Activated CD4-positive, alpha-beta memory T cell treated with anti-CD3 and anti-CD28 coated beads for 36 hours (primary cell): ENCODE measurements at places on chromosomes 2 and 18. TPM values are rescaled to one million over a fixed set of nuclear protein-coding genes. Genes with fewer than 3 reads are reported as not detected.

- H3K4me1 ChIP-seq, result no peaks in the 10 kb centered on the region
- peaks cover 9% of the 10 kb centered on the region for H3K27me3 ChIP-seq
- no peak for DNase-seq
- no peaks in the 10 kb centered on the region for H3K36me3 ChIP-seq
- H3K27ac ChIP-seq, result no peak overlapping the region
Observed at GRCh38 chr2:17620841-17621240, 80.3 kb downstream of the VSNL1 start.

GRCh38 chr2:18325118-18325517 lies 235.3 kb downstream of the RDH14 start:
- no peaks in the 10 kb centered on the region for H3K27me3 ChIP-seq
- no peak overlapping the region for H3K4me3 ChIP-seq
- H3K27ac ChIP-seq, result no peak overlapping the region
- no peaks in the 10 kb centered on the region for H3K36me3 ChIP-seq
- DNase-seq, result no peak
- no peaks in the 10 kb centered on the region for H3K4me1 ChIP-seq

The TMEFF2 gene
- total RNA-seq, result not detected

DNA sequence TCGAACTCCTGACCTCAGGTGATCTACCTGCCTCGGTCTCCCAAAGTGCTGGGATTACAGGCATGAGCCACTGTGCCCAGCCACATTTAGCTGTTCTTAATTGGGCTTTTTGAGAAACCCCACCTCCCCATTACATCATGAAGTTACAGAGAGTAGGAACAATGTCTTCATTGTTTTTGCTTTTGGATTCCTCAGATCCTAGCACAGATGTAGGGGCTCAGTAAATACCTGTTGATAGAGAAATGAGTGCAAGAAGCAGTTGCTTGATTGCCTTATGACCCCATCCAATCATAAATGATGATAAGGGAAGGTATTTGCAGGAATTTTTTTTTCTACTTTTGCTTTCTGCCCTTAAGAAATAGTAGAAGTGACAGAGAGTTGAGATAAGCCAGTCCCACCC lies 25.4 kb downstream of the GREB1L start:
- H3K27ac ChIP-seq, result no peak overlapping the region
- DNase-seq, result no peak
- H3K4me1 ChIP-seq, result no peaks in the 10 kb centered on the region
- no peaks in the 10 kb centered on the region for H3K36me3 ChIP-seq
- H3K27me3 ChIP-seq, result peaks cover 1% of the 10 kb centered on the region

The OXER1 gene
- not detected for total RNA-seq

GRCh38 chr2:144382849-144383248 lies 137.1 kb downstream of the ZEB2 start:
- no peak for DNase-seq
- H3K27ac ChIP-seq, result no peak overlapping the region
- peaks cover 6% of the 10 kb centered on the region for H3K27me3 ChIP-seq
- H3K4me3 ChIP-seq, result no peak overlapping the region
- H3K4me1 ChIP-seq, result peaks cover 29% of the 10 kb centered on the region

- no peak overlapping the region for H3K27ac ChIP-seq
- no peak overlapping the region for H3K4me3 ChIP-seq
- DNase-seq, result no peak
- H3K27me3 ChIP-seq, result peaks cover 7% of the 10 kb centered on the region
Observed at GRCh38 chr2:26575836-26576564, 65.2 kb downstream of the CIB4 start.

DNA sequence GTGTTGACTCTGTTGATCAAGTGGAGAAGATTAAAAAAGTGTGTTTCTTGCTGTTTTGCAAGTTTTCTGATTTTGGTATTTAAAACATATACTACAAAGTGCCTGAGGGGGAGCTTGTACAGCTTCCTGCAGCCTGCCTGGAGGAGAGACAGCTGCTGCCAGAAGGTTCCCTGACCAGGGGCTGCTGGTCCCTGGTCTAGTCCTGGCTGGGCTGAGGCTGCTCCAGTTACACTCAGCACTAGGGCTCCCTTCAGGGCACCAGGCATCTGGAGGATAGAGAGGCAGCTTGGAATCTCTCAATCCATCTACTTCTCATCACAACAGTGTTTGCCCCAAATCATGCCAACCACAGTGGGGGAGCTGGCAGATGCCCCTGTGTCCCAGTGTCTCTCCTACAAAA lies 4.8 kb downstream of the MC2R start:
- no peaks in the 10 kb centered on the region for H3K27me3 ChIP-seq
- no peaks in the 10 kb centered on the region for H3K4me1 ChIP-seq
- no peaks in the 10 kb centered on the region for H3K36me3 ChIP-seq
- H3K27ac ChIP-seq, result no peak overlapping the region

- no peaks in the 10 kb centered on the region for H3K27me3 ChIP-seq
- no peak overlapping the region for H3K27ac ChIP-seq
- DNase-seq, result no peak
- H3K4me3 ChIP-seq, result no peak overlapping the region
- H3K4me1 ChIP-seq, result peaks cover 8% of the 10 kb centered on the region
Observed at GRCh38 chr2:239145106-239145505, 255.7 kb downstream of the HDAC4 start.

The TMEM198 gene
- 2.6 TPM for total RNA-seq

DNA sequence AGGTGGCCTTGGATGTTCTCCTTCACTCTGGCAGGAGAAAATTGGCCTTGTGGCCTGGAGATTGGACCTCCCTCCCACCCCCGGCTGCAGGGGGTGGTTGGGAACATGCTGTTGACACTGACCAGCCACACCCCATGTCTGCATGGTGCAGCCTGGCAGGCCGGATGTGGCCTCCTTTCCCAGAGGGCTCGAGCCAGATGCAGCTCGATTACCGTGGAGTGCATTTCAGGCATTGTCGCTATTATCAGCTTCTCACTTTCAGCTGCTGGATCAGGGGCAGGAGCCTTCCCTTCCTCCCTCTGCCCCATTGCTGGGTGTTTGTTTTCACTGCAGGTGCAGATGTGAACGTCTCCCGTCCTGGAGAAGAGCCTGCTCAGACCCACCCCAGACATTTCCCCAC lies 211.0 kb upstream of the SIX2 start:
- H3K27ac ChIP-seq, result no peak overlapping the region
- peaks cover 14% of the 10 kb centered on the region for H3K27me3 ChIP-seq
- DNase-seq, result no peak
- no peak overlapping the region for H3K4me3 ChIP-seq

DNA sequence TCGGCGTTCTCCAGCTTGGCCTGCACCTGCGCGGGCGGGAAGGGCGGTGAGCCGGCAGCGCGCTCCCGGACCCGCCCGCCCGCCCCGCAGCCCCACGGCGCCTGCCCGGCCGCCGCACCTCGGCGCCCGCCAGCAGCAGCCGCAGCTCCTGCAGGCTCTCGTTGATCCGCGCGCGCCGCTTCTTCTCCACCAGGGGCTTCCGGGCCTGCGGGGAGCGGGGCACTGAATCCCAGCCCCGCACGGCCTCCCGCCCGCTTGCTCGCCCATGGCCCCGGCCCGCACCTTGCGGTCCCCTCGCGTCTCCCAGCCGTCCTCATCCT lies 335 bp downstream of the HES6 start:
- peaks cover 18% of the 10 kb centered on the region for H3K27me3 ChIP-seq
- no peak for DNase-seq
- H3K4me3 ChIP-seq, result no peak overlapping the region
- H3K4me1 ChIP-seq, result peaks cover 6% of the 10 kb centered on the region
- no peaks in the 10 kb centered on the region for H3K36me3 ChIP-seq

DNA sequence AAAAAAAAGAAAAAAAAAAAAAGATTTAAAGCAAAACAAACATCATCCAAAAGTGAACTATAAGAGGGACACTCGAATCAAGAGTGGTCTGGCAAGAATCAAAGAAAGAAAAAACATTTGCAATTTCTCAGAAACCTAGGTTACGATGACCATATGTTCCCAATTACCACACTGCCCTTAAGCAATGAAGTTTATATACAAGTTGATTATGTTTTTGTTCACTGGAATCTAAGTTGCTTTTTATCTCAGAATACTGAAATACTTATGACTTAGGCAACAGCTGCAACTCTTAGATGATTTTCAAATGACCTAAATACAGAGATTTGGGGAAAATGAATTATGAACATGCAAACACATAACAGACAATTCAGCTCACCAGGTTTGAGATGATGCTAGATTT lies 597.1 kb upstream of the CHAC2 start:
- no peak overlapping the region for H3K4me3 ChIP-seq
- H3K4me1 ChIP-seq, result no peaks in the 10 kb centered on the region
- no peaks in the 10 kb centered on the region for H3K36me3 ChIP-seq

The GGCX gene
- 25.2 TPM for total RNA-seq

- no peaks in the 10 kb centered on the region for H3K27me3 ChIP-seq
- peaks cover 55% of the 10 kb centered on the region for H3K36me3 ChIP-seq
- H3K27ac ChIP-seq, result peak overlapping the region; percentile 63
- no peak overlapping the region for H3K4me3 ChIP-seq
Observed at GRCh38 chr2:143205106-143205764, 76.0 kb downstream of the ARHGAP15 start.

The MC2R gene
- not detected for total RNA-seq

The IKZF2 gene
- 8.1 TPM for total RNA-seq

GRCh38 chr2:50547521-50547920 lies 484.4 kb downstream of the NRXN1 start:
- no peaks in the 10 kb centered on the region for H3K27me3 ChIP-seq
- no peaks in the 10 kb centered on the region for H3K4me1 ChIP-seq
- no peaks in the 10 kb centered on the region for H3K36me3 ChIP-seq
- H3K27ac ChIP-seq, result no peak overlapping the region
- no peak overlapping the region for H3K4me3 ChIP-seq
- no peak for DNase-seq

DNA sequence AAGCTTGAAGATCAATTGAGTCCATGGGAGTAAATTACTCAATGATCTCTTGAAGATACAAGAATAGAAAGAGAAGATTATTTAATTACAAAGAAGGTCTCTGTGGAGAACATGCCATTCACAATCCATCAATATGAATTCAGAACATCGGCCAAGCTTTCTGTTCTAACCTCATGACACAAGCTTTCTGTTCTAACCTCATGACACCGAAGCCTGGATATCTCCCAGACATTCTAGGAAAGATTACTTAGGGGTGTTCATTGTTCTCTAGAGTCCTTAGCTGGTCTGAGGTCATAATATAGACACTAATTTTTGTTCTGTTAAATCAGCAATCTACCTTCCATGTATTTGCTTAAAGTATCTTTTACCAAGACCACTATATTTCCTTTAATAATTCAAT lies 95.5 kb downstream of the RDH14 start:
- no peaks in the 10 kb centered on the region for H3K4me1 ChIP-seq
- peaks cover 16% of the 10 kb centered on the region for H3K27me3 ChIP-seq
- no peaks in the 10 kb centered on the region for H3K36me3 ChIP-seq
- no peak overlapping the region for H3K4me3 ChIP-seq
- DNase-seq, result no peak
- H3K27ac ChIP-seq, result no peak overlapping the region

GRCh38 chr2:195027947-195028346 lies 629.1 kb upstream of the SLC39A10 start:
- no peak overlapping the region for H3K4me3 ChIP-seq
- DNase-seq, result no peak
- no peaks in the 10 kb centered on the region for H3K36me3 ChIP-seq

DNA sequence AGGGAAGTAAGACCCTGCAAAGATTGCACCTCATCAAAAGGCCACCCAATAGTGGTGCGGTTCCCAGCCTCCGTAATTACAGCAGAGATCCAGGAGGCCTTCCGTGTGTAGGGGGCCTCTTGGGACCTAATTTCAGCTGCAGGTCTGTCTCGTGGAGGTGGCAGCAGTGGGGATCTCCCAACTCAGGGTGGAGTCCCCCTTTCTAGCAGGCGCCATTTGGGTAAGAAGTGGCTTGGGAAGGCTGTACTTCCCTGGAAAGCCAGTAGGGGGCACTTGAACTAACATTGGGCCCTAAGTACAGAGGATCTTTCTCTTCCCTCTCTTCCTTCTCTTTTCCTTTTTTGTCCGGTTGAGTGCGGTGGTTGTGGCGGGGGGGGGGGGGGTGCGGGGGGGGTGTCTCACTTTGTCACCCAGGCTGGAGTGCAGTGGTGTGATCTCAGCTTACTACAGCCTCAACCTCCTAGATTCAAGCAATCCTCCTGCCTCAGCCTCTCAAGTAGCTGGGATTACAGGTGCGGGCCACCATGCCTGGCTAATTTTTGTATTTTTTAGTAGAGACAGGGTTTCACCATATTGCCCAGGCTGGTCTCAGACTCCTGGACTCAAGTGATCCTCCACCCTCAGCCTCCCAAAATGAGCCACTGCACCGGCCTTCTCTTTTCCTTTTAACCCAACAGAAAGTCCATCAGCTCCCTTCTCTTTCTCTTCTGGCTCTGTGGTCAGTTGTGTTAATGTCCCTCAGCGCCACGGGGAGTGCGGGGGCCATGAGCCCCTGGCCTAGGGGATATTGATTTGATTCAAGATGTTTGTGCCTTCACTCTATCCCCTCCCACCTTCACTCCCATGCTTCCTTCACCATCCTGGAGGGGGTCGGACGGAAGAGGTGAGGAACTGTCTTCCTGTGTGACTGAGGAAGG lies 32.0 kb downstream of the CENPO start:
- H3K27ac ChIP-seq, result no peak overlapping the region
- H3K4me1 ChIP-seq, result peaks cover 25% of the 10 kb centered on the region
- H3K36me3 ChIP-seq, result peaks cover 37% of the 10 kb centered on the region
- peak; percentile 59 for DNase-seq
- no peak overlapping the region for H3K4me3 ChIP-seq

The SERPINB10 gene
- total RNA-seq, result not detected

GRCh38 chr2:159298967-159299366 lies 12.5 kb upstream of the WDSUB1 start:
- H3K36me3 ChIP-seq, result peaks cover 5% of the 10 kb centered on the region
- no peak for DNase-seq
- H3K4me3 ChIP-seq, result no peak overlapping the region
- no peak overlapping the region for H3K27ac ChIP-seq
- no peaks in the 10 kb centered on the region for H3K4me1 ChIP-seq

The UGT1A8 gene
- not detected for total RNA-seq

DNA sequence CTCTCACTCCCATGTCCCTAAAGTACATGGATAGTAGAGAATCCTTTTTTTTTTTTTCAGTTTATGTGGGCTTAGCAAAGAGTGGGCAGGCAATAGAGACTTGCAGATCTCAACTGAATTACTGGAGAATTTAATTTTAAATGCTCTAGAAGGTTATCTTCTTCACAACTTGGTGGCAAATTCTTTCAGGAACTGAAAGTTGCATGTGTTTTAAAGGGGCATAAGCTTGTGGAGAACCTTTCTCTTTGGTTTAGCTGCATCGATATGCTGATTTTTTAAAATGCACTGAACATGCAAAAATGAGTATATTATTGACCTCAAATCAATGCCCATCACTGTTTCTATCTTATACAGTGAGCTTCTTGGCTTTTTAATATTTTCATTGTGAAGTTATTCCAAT lies 24.9 kb upstream of the GALNT3 start:
- no peak for DNase-seq
- H3K4me1 ChIP-seq, result no peaks in the 10 kb centered on the region

The RUFY4 gene
- total RNA-seq, result 0.93 TPM

GRCh38 chr2:103174711-103175110 lies 412.9 kb downstream of the TMEM182 start:
- H3K4me1 ChIP-seq, result no peaks in the 10 kb centered on the region
- no peaks in the 10 kb centered on the region for H3K27me3 ChIP-seq
- H3K27ac ChIP-seq, result no peak overlapping the region
- DNase-seq, result no peak
- no peaks in the 10 kb centered on the region for H3K36me3 ChIP-seq

- H3K27me3 ChIP-seq, result no peaks in the 10 kb centered on the region
- no peaks in the 10 kb centered on the region for H3K36me3 ChIP-seq
- H3K4me3 ChIP-seq, result no peak overlapping the region
Observed at GRCh38 chr2:240898108-240898730, 2.3 kb upstream of the MAB21L4 start.

GRCh38 chr18:25875551-25876240 lies 214.7 kb downstream of the SS18 start:
- no peak overlapping the region for H3K27ac ChIP-seq
- no peaks in the 10 kb centered on the region for H3K36me3 ChIP-seq

- no peak overlapping the region for H3K4me3 ChIP-seq
- peaks cover 10% of the 10 kb centered on the region for H3K36me3 ChIP-seq
- H3K27ac ChIP-seq, result no peak overlapping the region
- DNase-seq, result no peak
- no peaks in the 10 kb centered on the region for H3K4me1 ChIP-seq
- no peaks in the 10 kb centered on the region for H3K27me3 ChIP-seq
Observed at GRCh38 chr2:217462121-217462520, 540.7 kb downstream of the TNS1 start.
